DMS 273 treated with DMSO at 0.1 percent for 48 hours (cell line): ENCODE measurements at places on chromosomes 12 and 14.

GRCh38 chr12:103561174-103561573 lies 25.9 kb upstream of the STAB2 start:
- DNase-seq: no peak

GRCh38 chr14:99677231-99678140 lies 6.6 kb upstream of the CYP46A1 start:
- no peak for DNase-seq

- DNase-seq: no peak
These were observed 62.3 kb downstream of the ATXN7L3B start for GRCh38 chr12:74599932-74600331.

- DNase-seq: no peak
These were observed 377.3 kb downstream of the EMP1 start for GRCh38 chr12:13573698-13574321.

DNA sequence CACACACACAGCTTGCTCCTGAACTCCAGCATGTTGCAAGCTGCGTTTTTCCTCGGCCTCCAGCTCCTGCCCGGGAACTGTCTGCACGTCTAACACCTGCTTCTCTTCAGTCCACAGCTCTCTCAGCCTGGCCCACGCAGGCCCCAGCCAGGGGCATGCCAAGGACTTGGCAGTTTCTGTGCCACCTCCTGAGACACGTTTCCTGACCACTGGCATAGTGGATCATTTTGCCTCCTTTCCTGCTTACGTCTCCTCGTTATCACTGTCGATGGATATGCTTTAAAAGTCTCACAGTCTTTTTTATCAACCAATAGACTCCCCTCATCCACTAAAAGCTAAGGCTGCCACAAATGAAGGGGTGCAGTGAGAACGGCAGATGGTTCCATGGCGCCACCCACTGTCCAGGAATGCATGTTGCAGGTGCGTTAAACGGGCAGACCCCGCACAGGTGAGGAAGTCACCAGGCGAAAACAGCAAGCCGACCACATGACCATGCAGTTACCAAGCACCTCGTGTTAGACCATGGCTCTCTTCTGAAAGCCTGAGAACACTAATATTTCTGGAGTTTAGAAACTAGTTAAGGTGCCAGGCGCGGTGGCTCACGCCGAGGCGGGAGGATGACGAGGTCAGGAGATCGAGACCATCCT lies 14.7 kb upstream of the TEAD4 start:
- no peak for DNase-seq
